ENCODE measurements at places on chromosomes 1 and 21.

DNA sequence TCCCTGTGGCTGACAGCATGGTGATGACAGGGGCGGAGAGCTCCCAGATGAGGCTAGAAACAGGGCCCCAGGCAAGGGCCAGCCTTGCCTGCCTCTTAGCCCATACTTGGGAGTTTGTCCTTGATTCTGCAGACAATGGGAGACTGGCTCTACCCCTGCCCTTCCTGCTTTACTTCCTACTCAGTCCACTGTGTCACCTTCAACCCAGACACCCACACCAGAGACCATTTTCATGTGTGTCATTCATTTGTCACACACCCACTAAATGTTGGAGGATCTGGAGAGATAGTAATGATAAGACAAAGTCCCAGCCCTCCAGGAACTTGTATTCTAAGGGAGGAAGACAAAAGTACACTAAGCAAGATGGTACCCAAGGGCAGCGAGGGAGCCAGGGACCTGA is 43.7 kb downstream of the SYT6 start:
- DNase-seq: no peak

DNA sequence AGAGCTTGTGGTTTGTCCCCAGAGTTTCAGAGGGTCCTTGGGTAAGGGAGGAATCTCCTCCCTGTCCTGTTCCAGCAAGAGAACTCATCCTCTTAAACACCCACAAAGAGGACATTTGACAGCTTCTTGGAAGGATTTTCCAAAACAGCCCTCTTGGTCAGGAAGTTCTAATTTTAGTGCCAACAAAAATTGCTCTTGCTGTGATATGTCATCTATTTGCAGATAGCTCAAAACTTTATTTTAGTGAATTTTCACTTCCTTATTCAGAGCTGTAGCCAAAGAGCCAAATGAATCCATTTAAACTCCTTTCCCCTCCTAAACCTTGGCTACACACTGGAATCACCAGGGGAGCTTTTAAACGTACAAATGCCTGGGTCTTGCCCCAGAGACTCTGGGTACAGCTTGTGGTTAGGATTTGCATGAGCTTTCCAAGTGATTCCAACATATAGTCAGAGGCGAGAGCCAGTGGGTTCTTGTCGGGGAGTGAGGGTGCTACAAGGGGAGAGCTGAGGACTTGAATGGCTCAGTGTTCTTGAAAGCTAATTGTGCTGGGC is 11.8 kb upstream of the RASSF5 start:
- peak; percentile 62 for DNase-seq

DNA sequence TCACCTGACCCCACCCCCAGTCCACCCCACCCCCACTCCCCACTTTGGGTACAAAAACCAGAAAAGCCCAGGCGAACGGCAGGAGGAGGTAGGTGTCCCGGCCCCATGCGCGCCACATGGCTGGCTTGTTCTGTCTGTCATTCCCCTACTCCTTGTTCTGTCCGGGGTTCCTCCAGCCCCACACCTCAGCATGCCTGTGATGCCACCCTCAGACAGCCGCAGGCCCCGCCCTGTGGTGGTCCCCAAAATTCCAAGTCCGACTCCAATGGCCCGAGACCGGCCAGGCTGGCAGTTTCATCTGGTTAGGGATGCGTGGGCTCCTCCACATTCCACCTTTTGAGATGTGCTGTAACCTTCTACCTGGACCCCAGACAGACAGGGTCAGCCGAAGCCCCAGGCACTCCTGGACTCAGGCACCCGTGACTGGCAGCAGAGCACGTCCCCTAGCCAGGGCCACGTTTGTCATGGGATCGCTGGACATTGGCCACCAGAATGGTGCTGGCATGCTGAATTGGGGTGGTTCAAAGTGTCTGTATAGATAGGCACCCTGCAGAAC is 94.4 kb downstream of the WDR4 start:
- DNase-seq: no peak

DNA sequence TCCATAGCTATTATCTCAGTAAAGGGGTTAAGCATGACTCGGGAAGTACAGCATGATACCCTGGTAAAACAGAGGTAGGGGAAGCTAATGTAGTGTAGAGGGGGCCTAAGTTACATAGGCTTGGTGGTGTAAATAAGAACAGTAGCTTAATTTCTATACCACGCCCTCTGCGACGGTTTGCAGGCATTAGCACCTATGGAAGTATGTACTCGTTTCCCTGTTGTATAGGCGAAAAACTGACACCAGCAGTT is 470 bp upstream of the NAXE start:
- DNase-seq: no peak

DNA sequence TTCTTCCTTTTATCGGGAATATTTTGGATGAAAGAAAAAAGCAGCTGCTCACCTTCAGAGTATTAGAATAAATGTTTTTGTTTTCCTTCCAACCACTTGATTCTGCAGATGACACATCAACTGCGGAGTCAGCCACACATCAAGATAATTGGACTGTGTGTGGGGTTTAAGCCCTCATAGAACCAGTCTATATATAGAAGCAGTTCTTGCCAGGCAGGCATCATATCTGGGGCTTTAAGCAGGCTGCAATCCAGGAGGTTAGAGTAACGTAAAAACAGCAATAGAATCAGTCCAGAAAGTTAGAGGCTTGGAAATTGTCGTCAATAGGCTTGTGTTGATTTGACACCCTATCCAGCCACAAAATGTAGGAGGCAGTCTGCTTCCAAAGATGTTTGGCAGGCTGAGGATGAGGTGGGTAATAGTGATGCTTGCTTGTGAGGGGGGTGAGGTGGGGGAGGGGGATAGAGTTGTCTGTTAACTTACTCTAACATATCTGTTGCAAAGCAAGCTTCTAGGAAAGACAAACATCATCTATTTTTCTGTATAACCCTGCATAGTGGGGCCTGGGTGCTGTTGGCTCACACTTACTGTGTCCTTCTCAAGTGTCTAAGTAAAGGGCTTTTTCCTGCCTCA is 64.8 kb downstream of the PEX14 start:
- peak; percentile 67 for DNase-seq

DNA sequence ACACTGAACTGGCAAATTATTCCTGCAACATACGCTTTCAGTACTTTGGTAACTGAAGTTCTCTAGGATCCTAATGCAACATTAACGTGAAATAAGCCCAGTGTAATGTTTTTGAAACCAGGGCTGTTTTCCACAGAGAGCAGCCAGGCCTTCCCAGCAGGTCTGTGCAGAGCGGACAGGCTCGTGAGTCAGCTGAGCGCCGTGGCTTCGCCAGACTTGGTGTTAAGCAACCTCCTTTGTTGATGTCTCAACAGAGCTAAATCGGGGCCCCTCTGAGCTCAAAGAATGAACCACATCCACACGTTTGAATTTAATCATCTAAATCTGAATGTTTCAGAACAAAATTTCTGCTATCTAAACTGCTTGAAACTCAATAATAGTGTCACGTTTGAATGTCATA is 181.8 kb upstream of the FMN2 start:
- DNase-seq: peak; percentile 46

Data from fibroblast of the aortic adventitia (primary cell).